ENCODE measurements at places on chromosomes 16 and 17.

GRCh38 chr16:55082591-55082976, 151.9 kb downstream of the IRX5 start:
- DNase-seq: no peak

DNA sequence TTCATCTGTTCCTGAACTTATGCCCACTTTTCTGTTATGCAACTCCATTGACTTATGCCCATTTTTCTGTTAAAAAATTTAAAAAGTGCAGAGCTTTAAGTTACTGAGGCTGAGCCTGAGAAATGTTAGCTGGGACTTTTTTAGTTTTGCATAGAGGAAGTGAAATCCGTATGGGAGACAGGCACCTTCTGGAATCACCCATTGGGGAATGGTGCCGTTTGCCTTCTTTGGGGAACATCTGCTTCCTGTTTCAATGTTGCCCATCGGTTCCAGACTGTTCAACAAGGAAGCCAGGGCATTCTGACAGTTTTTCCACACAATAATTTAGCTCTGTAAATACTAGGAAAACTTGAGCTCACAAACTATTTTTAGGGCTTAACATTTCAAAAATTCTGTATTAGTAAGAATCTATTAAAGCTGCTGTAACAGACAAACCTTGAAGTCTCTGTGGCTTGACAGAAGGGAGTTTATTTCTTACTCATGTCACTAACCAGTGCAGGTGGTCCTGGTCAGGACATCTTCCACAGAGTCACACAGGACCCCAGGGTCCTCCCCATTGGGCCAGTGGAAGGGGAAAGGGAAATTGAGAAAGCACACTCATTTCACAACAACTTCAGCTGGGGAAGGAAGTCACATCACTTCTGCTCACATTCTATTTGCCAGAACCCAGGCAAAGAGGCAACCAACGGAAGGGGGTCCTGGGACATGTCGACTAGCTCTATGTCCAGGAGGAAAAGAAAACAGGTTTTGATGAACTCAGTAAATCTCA, 17.2 kb downstream of the PRKCB start:
- peak; percentile 52 for DNase-seq

- no peak for DNase-seq
Observed at GRCh38 chr16:86321491-86321890, 188.8 kb upstream of the FOXF1 start.

GRCh38 chr16:51306116-51306515, 155.0 kb upstream of the SALL1 start:
- DNase-seq: no peak

DNA sequence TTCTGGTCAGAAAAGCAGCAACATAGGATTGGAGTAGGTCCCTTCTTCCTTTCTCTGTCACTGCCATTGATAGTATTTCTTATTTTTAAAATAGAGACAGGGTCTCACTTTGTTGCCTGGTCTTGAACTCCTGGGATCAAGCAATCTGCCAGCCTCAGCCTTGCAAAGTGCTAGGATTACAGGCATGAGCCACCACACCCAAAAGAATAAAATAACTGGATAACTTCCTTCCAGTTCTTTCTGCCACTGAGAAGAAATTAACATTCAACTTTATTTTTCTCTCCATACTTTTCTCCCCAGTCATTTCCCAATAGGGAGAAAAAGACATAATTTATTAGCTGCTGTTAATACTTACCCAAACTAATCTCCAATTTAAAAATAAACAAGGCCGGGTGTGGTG, 91.9 kb upstream of the MED13 start:
- no peak for DNase-seq

- peak; percentile 34 for DNase-seq
Observed at GRCh38 chr16:50644729-50645128, 36.4 kb downstream of the SNX20 start.

- no peak for DNase-seq
Observed at GRCh38 chr17:6021011-6021400, 49.2 kb upstream of the WSCD1 start.

DNA sequence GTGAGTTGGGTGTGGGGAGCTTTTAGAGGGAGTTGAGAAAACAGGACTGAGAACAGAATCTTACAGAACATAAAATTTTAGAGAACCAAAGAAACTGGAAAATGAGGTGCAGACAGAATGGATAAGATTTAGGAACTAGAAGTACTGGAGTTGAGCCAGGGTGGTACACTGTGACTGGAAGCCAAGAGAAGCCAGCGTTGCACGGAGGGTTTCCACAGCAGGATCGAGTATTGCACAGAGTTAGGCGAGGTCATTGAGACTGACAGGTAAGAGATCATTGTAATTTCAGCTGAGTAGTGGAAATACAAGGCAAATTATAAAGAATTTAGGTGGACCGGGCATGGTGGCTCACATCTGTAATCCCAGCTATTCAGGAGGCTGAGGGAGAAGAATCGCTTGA, 6.6 kb downstream of the GSDMA start:
- DNase-seq: no peak

DNA sequence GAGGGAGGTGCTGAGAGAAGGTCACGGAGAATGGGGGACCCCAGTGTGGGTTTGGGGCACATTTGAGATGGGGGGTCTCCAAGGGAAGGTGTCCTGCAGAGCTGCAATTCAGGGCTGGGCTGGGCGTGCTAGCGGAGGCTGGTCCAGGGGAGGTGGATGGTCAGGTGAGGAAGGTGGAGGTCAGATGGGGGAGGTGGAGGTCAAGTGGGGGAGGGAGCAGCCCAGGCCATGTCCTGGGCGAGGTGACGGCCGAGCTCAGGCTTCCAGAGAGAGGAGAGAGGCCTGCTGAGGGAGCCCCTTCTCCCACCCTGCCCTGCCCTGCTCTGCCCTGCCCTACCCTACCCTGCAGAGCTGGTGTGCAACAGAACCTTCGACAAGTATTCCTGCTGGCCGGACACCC, 6.5 kb downstream of the GCGR start:
- DNase-seq: no peak

DNA sequence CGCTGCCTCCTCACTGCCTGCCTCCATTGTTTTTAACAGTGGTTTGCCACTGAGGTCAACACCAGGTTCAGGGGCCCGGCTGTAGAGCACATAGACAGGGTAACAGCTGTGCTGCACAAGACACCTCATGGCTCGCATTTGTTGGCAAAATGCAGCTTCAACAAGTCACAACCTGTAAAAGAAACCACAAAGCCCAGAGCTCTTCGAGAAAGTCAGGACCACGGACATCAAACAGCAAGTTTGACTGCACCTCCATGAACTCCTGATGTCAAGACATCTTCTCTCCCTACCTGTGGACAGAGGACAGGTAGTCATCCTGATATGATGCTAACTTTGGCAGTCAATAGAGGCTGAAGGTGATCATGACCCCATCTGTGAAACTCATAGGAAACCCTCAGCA, 142.4 kb upstream of the SOX9 start:
- no peak for DNase-seq
